ENCODE measurements at places on chromosomes 6 and 20. TPM values are rescaled to one million over a fixed set of nuclear protein-coding genes. Genes with fewer than 3 reads are reported as not detected.

The TSPO2 gene
- total RNA-seq: not detected

The LAMA2 gene
- total RNA-seq: 56.8 TPM

The CD40 gene
- 4.3 TPM for total RNA-seq

The SEL1L2 gene
- total RNA-seq: not detected

The SPATS1 gene
- total RNA-seq: not detected

The ID4 gene
- total RNA-seq: 114 TPM

The LST1 gene
- not detected for total RNA-seq

The KCNG1 gene
- total RNA-seq: 44.2 TPM

DNA sequence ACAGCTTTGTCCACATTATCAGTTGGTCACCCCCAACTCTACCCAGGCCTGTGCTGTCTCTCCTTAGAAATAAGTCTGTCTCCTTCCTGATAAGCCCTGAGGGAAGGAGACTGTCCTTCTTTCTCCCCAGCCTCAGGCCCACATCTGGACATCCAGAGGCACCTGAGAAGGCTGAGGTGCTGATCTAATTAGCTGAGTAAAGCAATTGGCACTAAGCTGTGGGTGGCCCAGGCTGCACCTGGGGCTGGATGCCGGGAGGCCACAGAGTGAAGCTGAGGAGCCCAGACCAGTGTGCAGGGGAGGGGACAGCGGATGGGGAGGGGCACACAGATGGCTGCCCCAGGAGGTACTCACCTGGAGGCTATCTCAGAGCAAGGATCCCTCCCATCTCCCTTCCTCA lies 26.2 kb upstream of the BMP7 start:
- H3K36me3 ChIP-seq: no peaks in the 10 kb centered on the region
- no peak overlapping the region for H3K27ac ChIP-seq
- no peak overlapping the region for H3K4me3 ChIP-seq
- no peak for DNase-seq
- H3K4me1 ChIP-seq: peaks cover 28% of the 10 kb centered on the region

- peaks cover 29% of the 10 kb centered on the region for H3K4me1 ChIP-seq
- H3K27ac ChIP-seq: no peak overlapping the region
- H3K36me3 ChIP-seq: peaks cover 17% of the 10 kb centered on the region
- H3K27me3 ChIP-seq: no peaks in the 10 kb centered on the region
- H3K4me3 ChIP-seq: no peak overlapping the region
- no peak for DNase-seq
Observed at GRCh38 chr6:21605166-21605565, 11.6 kb downstream of the SOX4 start.

DNA sequence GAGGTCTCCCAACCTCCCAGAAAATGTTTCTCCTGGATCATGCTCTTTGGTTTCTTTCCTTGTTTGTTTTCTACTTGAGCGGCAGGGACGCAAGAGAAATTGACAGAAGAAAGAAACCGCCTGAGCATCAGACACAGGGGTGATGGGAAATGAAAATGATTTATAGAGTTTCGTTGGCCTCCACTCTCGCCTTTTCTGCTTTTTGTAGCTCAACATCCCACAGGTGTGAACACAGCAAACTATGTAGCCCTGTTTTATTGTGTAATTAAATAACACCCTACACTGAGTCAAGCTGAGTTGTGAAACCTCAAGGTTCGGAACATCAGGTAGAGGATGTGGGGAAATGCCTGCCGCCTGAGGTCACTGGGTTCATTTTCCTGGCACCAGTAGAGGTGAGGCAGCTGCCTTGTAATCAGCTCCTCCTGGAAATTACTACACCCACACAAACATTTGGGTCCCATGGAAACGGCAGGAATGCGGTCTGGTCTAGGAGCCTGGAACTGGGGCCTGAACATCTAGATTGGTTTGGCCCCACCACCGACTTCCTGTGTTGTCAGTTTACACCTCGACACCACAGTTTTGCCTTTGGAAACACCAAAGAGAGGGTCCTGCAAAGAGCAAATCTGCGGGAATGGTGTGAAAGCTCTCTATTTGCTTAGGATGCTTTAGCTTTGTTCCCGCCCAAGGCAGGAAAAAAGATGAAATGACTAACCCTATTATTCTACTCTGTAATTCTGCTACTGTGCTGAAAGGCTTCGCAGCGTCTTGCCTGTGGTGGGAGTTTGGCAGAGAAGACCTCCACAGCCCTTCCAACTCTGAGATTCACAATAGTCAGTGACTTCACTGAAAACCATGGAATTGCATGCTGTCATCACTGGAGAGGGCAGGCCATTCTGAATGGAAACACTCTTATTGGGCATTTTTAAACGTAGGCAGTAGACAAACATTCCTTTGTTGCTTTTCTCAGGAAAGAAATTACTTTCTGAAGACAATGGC lies 53.0 kb downstream of the ADAT2 start:
- peak; percentile 46 for DNase-seq
- H3K27me3 ChIP-seq: no peaks in the 10 kb centered on the region
- peaks cover 37% of the 10 kb centered on the region for H3K4me1 ChIP-seq
- H3K27ac ChIP-seq: peak overlapping the region; percentile 79

- H3K27ac ChIP-seq: no peak overlapping the region
- H3K4me3 ChIP-seq: no peak overlapping the region
- peaks cover 37% of the 10 kb centered on the region for H3K36me3 ChIP-seq
- H3K4me1 ChIP-seq: no peaks in the 10 kb centered on the region
Observed at GRCh38 chr20:58349570-58349969, 39.5 kb upstream of the VAPB start.

DNA sequence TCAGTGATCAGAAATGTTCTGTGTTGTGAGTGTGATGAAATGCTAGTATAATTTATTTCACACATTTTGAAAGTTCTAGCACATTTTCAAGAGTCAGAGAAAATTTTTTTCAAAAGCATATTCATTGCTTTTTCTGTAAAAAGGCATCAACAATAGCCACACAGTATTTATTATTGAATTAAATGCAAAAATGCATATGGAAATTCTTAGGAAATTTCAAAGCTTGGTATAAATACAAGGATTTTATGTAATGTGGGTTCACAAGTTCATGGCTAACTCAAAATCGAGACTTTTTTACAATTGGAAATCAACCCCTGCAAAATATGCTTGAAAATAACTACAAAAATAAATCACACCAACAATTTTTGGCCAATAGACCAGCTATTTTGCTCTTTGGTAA lies 302.0 kb upstream of the ECI2 start:
- peaks cover 9% of the 10 kb centered on the region for H3K4me1 ChIP-seq
- DNase-seq: no peak
- H3K36me3 ChIP-seq: no peaks in the 10 kb centered on the region
- H3K27me3 ChIP-seq: no peaks in the 10 kb centered on the region
- H3K4me3 ChIP-seq: no peak overlapping the region

DNA sequence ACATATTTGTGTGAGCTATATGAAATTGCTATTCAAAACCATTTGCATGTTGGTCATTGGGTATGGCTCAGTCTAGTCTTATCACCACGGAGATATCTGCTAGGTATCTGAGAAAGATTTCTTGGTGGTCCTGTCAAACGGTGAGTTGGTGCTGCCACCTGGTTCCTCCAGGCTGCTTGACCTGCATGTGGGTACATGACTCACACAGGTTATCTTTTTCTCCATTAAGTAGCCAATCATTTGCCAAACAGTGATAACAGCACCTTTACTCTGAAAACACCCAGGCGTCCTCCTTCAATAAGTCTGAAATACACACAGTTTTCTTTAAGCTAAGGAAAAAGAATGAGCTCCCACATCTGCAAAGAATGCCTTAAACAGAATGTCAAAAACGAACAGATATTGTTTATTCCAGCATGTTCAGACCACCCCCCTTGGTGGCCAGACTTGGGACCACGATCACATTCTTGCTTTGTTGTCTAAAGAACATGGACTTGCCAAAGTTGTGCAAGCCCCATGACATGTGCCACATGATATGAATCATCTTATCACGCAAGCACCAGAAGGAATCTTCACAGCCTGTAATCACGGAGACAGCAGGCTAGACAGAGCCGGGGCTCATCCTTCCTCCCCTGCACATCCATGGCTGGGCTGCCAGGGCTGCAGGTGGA lies 200.7 kb upstream of the THBS2 start:
- peaks cover 3% of the 10 kb centered on the region for H3K36me3 ChIP-seq
- no peak overlapping the region for H3K27ac ChIP-seq
- peaks cover 11% of the 10 kb centered on the region for H3K4me1 ChIP-seq
- no peaks in the 10 kb centered on the region for H3K27me3 ChIP-seq
- H3K4me3 ChIP-seq: no peak overlapping the region

GRCh38 chr20:53898556-53898931 lies 171.8 kb downstream of the BCAS1 start:
- DNase-seq: no peak
- H3K4me3 ChIP-seq: no peak overlapping the region
- no peaks in the 10 kb centered on the region for H3K27me3 ChIP-seq
- peaks cover 31% of the 10 kb centered on the region for H3K4me1 ChIP-seq

Data from mesothelial cell of epicardium (in vitro differentiated cells).